ENCODE measurements at places on chromosomes 11 and 22. TPM values are rescaled to one million over a fixed set of nuclear protein-coding genes. Genes with fewer than 3 reads are reported as not detected.

NFAM1 gene
- total RNA-seq: 2.1 TPM

SHANK2 gene
- 0.83 TPM for total RNA-seq

SLC25A18 gene
- total RNA-seq: 0.60 TPM

RFPL1 gene
- total RNA-seq: not detected

HIKESHI gene
- total RNA-seq: 39.8 TPM

All from cardiac muscle cell (in vitro differentiated cells and primary cell).